ENCODE measurements at places on chromosomes 5 and 9.

DNA sequence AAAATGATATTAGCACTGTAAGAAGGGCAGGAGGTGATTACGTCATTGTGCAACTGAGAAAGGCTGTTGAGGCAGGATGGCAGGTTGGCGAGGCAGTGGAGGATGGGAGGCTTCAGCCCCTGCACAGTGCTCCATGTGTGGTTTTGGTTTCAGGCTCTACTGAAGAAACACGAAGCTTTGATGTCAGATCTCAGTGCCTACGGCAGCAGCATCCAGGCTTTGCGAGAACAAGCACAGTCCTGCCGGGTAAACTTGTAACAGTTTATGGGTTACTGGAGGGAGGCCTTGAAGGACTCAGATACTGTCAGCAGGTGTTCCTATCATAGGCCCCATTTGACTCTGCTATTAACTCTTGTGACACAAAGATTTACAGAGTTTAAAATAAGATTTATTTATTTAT, 35.1 kb downstream of the SPTAN1 start:
- DNase-seq, result no peak

DNA sequence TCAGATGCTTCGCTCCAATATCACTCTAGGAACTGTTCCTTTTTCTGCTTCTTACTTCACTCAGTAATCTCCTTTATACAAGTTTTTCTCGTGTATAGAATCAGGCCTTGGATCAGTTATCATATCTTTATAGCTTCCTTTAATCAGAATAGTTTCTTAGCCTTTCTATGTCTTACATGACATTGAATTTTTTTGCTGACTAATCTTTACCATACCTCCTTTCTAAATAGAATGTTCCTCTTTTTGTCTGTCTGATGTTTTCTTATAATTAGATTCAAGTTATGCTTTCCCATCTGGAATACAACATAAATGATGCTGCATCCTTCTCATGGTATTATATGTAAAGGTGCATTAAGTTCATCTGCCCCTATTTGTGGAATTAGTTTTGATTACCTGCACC, 40.2 kb upstream of the TYRP1 start:
- DNase-seq, result no peak

DNA sequence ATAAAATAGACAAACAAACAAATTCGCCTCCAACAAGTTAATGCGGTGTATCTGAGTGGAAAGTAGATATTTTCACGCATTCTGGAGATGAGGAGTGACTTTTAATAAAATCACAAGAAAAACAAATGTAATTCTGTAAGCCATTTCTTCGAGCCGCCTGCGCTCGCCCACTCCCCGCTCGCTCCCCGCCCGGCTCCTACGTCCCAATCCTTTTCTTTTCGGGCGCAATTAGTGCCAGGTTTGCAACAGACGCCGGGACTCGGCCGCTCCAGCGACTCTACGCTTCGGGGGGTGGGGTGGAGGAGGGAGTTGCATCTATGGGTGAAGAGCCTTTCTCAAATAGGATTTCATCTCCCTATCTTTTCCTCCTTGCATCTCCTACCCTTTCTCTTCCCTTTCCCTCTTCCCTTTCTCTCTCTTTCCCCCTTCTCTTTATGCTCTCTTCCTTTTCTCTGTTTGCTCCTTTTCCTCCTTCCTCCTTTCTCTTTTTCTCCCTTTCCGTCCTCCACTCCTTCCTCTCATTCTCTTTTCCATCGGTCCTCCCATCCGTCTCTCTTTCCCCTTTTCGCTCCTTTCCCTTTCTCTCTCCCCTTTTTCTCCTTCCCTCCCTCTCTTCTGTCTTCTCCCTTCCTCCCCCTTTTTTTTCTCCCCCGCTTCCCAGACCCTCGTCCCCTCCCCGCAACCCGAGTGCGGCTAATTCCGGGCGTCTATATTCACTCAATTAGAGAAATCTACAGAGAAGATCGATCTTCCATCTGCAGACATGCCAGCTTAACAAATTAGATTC, 6.1 kb upstream of the OTP start:
- no peak for DNase-seq

GRCh38 chr5:116441223-116441622, 133.4 kb downstream of the SEMA6A start:
- no peak for DNase-seq

DNA sequence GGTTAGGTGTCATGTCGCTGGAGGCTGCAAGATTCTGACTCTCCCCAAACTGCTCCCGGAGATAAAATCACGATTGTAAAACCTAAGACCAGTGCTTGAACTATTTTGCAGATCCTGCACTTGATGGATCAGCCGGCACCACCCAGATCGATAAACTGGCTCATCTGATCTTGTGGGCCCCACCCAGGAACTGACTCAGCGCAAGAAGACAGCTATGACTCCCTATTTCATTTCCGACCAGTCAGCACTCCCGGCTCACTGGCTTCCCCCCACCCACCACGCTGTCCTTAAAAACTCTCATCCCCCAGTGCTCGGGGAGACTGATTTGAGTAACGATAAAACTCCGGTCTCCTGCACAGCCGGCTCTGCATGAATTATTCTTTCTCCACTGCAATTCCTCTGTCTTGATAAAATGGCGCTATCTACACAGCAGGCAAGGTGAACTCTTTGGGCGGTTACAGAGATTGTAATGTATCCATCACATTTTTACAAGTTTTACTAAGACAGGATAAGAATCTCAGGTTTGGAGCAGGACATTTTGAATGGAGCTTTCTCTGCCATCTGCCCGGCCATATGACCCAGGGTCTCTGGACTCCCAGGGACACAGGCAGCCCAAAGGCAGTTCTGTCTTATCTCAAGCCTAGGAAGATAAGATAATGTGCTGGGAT, 10.6 kb upstream of the PPP1R26 start:
- no peak for DNase-seq
